T-helper 17 cell (primary cell): ENCODE measurements at places on chromosomes 11 and 22. TPM values are rescaled to one million over a fixed set of nuclear protein-coding genes. Genes with fewer than 3 reads are reported as not detected.

Gene HEPACAM
- not detected for total RNA-seq

GRCh38 chr11:69423611-69424385, 57.7 kb upstream of the LINC01488 start:
- DNase-seq: no peak

DNA sequence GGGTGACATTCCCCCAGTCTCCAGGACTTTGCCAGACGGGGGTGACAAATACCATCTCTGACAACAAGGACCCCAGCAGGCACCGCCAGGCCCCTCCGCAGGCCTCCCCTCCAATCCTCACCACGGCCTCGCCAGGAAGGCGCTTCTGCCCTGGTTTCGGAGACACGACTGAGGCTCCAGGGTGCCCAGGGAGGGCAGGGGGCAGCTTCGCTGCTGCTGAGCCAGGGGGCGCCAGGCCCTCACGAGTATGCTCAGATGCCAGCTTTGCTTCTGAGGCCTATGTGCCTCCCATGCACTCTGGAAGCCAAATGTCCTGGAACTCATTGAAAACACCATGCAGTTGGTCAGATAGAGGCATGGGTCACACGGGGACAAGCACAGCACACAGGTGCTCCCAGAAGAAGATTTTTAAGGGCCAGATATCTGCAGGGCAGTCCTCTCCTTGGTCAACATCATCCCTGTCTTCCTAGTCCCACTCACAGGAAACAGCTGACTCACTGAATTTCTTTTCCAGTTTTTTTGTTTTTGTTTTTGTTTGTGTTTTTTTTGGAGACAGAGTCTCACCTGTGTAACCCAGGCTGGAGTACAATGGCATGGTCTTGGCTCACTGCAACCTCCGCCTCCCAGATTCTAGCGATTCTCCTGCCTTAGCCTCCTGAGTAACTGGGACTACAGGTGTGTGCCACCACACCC, 19.9 kb downstream of the BID start:
- DNase-seq: no peak

Gene OR5D18
- not detected for total RNA-seq

Gene TCN1
- not detected for total RNA-seq

DNA sequence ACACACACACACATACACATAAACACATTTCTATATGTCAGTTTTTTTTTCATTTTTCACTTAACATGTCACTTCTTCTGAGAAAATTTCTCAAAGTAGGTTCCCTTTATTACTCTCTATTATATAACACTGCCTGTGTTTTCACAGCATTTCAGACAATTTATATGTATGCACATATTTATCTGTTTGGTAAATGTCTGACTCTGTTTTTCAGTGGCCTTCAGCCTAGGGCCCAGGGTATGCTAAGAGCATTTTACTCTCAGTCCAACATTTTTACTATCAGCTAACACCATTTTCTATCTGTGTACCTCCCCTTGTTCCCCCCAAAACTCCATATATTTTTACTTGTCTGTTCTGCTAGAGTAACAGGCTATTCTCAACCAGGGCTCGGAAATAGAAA, 92.3 kb downstream of the ANO3 start:
- DNase-seq: no peak

GRCh38 chr11:31803813-31804311, 7.3 kb downstream of the PAX6 start:
- DNase-seq: no peak

GRCh38 chr11:117878314-117878938, 2.0 kb upstream of the FXYD6 start:
- DNase-seq: no peak

Gene ZC3H12C
- 0.91 TPM for total RNA-seq

DNA sequence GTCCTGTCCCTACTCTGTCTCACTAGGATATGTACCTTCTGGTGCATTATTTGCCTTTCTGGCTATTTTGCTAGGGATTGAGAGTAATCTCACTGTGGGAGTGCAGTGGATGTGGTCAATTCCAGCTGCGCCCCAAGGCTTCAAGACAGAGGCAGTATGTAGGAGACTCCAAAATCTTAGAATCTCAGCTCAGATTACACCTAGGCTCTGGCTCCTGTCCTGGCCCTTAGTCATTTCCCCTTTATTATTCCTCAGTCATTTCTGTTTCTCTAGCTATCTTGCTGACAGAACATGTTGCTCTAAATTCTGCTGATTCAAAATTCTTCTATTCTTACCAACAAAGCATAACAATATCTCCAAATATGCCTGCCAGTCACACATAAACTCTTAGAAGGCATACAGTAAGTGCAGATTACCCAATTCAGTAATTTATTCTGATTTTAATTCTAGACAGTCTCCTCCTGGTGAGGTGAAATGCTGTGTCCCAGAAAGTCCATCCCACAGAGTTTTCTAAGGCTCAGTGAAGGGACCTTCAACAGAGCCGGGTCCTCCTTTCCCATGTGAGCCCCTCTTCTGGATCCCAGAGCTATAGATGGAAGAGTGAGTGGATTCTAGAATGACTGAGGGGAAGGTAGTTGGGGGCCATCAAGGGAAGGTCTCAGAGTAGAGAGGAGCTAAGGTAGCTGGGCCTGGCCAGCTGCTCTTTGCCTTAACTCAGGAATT, 24.3 kb upstream of the GLYATL1 start:
- no peak for DNase-seq

DNA sequence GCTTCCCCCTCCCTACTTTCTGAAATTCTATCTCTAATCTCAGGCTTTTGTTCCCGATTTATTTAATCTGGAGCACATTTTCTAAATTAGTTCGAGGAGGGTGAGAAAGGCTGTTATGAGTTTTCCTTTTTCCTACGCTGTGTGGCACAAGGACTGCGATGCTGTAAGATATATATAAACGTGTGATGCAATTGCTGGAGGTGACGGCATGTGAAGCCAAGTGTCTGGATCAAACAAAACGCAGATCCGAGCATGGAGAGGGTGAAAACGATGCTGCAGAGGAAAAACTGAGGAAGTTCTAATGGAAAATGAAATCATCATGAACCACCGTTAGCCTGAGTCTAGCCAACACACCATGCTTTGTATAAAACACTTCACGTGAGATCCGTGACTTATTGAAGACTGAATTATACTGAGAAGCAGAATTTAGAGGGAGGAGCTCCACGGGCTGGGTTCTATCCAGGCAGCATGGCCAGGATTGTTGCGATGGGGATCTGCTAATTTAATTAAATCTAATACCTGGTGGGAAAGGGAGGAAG, 4.4 kb downstream of the PKNOX2 start:
- no peak for DNase-seq

Gene TRIM51
- total RNA-seq: 0.17 TPM
